GF-D8 (cell line): ENCODE measurements at places on chromosomes 3 and 15.

DNA sequence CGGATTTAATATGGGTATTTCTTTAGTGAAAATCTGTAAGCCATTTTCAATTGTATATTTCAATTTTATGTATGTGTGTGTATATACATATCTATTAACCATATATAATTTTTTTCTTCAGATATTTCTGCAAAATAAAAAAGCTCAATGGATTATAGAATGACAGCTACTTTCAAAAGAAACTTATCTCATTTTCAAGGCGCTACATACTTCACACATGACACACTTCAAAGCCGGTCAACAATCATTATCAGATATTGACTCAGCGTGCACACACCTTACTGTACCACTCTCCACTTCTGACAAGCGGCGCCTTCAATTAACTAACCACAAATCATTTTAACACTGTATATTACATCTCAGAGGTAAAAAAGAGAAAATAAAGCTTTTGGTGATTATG lies 39.6 kb downstream of the ATP13A3 start:
- no peak for DNase-seq

- DNase-seq = no peak
Measured at GRCh38 chr3:159062734-159063410, 261.0 kb downstream of the MFSD1 start.

DNA sequence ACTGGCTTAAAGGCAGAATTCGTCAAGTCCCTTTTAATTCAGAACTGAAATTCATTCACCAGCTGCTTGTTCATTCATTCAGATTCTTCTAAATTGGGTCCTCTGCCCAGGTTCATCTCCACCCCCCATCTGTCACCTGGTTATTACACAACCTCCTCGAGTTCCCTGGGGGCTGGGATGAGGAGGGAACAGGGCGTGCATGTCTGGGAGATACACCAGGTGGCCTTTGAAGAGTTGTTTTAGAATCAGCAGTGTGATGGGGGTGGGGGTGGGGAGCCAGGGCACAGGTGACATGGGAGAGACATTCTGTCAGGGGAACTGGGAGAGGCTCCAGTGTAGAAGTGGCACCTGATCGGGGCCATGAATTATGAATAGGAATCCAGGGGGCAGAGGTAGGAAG lies 8.2 kb downstream of the SNX33 start:
- DNase-seq = no peak

DNA sequence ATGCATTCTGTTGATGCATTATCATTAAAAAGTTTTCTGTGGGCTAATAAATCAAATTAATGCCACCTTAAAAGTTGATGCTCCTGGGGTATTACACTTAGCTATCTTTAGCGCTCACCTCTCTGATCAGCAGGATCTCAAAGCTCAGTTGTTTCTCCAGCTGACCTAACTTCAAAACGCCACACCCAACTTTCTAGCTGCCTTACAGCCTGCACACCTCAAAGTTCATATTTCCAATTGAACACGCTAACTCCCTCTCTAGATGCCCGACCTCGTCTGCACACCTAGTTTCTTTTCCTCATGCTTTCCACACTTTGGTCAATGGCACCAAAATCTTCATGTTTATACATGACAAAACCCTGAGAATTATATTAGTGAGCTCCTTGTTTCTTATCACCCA lies 98.2 kb upstream of the AGTR1 start:
- no peak for DNase-seq

GRCh38 chr3:160224811-160225175 lies 429 bp upstream of the C3orf80 start:
- DNase-seq = no peak

DNA sequence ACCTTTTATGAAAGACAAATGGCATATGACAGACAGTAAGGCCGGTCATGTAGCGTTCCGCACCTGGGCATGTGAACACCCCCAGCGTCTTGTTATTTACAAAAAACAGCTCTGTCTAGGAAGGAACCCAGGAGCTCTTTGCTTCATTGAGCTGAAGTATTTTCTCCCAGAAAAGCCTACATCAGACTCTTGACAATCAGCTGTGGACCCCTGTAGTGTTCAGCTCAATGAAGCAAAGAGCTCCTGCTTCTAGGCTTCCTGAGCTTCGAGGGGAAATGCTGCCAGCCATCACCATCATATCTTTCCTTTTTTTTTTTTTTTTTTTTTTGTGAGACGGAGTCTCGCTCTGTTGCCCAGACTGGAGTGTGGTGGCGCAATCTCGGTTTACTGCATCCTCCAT lies 4.1 kb downstream of the ASB14 start:
- DNase-seq = no peak

- no peak for DNase-seq
Measured at GRCh38 chr15:70545526-70545925, 217.8 kb downstream of the UACA start.

DNA sequence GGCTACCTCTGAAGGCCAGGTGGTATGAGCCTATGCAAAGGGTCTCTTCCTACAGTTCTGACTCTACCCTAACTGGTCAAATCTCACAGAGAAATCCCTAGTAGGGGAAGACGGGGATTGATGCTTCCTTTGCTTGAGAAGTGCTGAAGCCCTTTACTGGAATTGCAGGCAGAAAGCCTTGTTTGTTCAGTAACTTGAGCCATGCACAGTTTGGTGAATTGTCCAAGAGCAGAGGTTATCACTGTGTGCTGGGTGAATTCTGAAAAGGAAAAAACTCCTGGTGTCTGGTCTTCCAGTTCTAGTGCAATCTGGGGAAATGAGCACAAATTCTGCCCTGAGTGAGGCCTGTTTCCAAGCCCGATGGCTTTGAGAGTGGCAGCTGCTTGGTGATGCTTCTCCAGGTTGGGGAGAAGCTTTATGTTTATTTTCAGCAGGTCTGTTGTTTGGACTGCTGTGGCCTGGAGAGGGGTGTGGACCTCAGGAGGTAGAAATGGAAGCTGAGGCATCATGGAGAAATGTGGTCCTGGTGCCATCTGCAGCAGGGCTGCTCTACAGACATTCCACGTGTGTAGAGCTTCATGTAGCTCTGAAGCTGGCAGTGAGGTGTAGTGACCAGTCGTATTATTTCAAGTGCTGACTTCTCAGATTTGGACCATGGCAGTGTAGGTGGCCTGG lies 60.9 kb downstream of the ARNT2 start:
- DNase-seq = no peak

- DNase-seq = no peak
Measured at GRCh38 chr15:42048821-42049200, 28.0 kb upstream of the PLA2G4E start.

- no peak for DNase-seq
Measured at GRCh38 chr3:127751163-127751621, 71.1 kb downstream of the MGLL start.

DNA sequence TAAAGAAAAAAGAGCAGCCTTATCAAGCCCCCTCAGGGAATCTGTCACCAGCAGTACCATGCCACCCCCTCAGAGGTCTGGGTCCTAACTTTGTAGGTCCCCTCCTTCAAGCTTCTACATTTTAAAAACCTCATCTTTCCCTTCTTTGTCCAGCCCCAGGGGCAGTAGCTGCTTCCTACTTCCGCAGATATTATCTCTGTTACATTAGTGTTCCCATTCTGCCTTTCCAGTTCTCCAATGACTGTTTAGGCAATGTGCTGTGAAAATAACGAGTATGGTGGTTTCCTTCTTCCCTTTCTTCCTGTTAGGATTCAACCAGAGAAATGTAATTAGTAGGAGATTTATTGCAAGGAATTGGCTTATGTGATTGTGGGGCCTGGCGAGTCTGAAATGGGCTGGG lies 126.1 kb upstream of the TNIK start:
- no peak for DNase-seq

GRCh38 chr15:92400980-92401787 lies 7.5 kb downstream of the ST8SIA2 start:
- DNase-seq = no peak

DNA sequence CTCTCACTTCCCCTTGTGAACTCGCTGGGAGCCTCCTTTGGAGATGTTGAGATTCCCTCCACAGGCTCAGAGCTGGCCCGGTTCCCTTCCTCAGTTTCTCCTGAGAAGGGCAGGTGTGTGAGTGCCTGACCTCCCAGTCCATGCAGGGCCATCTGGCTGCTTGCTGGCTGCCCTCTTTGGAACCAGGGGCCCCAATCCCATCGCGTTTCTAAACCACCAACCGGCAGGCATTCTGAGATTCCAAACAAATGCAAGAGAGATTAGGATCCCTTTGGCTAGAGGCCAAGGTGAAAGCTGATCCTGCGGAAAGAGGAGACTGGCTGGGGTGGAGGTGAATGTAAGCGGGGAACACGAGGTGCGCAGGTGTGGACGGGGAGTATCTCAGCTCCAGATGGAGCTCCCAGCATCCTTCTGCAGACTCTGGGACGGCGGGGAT lies 2.9 kb upstream of the PRRT3 start:
- no peak for DNase-seq

DNA sequence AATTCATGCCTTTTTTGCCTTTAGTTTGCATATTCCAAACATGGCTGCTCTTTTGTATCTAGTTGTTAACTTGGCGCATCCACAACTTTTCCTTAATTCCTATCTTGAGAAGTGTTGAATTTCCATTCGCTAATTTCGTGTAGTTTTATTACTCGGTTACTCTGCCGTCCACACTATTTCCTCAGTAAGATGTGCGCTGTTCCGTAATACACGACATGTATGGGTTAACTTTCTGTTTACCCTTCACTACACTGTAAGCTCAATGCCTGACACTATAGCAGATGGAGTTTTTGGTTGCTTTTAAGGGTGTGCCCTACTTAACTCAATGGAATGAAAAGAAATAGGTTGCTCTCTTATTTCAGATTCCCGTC lies 724 bp downstream of the RPSA start:
- DNase-seq = no peak

DNA sequence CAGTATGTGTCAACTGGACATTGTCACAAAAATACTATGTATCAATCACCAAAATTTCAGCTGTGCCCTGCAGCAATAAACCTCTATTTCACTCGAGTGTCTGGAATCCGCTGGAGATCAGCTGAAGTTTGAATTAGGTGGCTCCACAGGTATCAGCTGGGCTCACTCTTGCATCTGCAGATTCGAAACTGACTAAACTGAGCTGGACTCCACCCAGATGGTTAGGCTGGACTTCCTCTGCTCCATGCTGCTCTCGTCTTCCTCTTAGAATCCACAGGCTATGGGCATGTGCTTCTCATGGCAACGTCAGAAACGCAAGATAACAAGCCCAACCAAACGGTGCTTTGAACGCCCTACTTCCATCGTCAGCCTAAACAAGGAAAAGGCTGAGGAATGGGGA lies 565.3 kb upstream of the ROBO2 start:
- DNase-seq = no peak

GRCh38 chr15:98369081-98369716 lies 279.1 kb upstream of the IGF1R start:
- DNase-seq = no peak

GRCh38 chr3:65412588-65412987 lies 626.1 kb downstream of the MAGI1 start:
- no peak for DNase-seq

DNA sequence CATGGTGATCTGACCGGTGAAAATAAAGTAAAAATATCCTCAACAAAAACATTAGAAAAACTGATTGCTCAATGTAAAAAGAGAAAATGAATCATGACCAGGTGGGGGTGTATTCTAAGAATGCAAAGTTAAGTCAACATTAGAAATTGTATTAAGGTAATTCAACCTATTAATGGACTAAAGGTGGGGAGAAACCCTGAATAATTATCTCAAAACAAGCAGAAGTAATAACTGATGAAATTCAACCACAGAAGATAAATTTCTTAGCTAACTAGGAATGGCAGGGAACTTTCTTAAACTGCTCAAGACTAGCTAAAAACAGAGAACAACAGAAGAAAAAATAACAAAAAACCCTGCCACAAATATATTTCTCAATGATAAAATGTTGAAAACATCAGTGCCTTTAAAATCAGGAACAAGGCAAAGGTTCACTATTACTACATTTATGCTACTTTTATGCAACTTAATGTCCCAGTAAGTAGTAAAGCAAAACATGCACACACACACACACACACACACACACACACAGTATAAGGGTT lies 204.4 kb upstream of the THBS1 start:
- no peak for DNase-seq

DNA sequence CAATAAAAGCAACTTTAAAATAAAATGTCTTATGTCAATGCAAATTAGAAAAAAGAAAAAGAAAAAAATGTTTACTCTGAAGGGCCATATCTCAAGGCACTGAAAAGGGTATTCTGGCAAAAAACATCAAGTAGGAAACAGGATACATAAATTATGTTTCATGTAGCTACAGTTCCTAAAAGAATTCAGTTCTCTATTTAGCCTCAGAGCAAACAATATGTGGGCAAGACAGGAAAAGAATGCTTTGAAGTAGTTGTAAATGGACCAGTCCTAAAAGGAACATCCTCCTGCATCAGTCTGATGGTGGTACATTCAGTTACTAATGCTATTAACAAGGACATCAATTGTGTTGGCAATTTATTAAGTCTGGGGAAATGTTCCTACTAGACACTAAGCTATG lies 8.1 kb downstream of the COMMD2 start:
- DNase-seq = no peak

GRCh38 chr3:126661532-126662364 lies 6.8 kb upstream of the TXNRD3 start:
- no peak for DNase-seq

- DNase-seq = no peak
Measured at GRCh38 chr3:94234177-94234788, 171.4 kb downstream of the NSUN3 start.

DNA sequence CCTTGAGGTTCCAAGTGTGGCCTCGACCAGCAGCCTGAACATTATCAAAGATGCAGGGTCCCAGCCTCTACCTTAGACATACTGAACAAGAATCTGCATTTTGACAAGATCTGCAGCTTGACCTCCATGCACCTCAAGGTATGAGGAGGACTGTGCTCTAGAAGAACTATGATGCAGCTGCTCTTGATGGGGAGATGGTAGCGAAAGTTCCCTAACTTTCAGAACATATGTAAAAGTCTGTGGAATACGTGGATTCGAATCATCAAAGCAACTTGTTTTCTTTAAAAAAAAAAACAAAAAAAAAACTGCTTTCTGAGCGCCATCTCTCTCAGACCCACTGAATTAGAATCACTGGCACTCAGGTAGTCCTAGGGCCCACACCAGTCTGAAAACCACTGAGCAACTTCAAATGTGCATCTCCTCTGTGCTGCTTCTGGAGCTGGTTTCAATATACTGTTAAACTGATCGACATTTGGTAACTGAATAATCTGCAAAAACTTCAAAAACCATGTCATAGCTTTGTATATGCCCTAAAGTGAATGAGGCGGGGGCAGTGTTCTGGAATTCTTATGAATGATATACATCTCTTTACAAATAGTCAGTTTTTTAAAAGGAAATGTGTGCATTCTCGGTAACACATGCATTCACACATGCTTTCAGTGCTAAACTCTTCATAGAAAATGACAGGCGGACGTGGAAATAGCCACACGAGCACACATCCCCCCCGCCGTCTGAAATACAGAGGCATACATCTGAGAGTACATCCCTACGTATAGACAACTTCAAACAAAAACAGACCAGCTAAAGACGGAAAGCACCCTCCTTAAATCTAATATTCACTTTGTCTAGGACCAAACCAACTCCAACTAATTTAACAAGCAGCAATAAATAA lies 128.8 kb downstream of the FOXP1 start:
- DNase-seq = no peak
